ENCODE measurements at places on chromosomes 3 and 15. TPM values are rescaled to one million over a fixed set of nuclear protein-coding genes. Genes with fewer than 3 reads are reported as not detected.

FAM107A gene
- total RNA-seq = 9.2 TPM

DNA sequence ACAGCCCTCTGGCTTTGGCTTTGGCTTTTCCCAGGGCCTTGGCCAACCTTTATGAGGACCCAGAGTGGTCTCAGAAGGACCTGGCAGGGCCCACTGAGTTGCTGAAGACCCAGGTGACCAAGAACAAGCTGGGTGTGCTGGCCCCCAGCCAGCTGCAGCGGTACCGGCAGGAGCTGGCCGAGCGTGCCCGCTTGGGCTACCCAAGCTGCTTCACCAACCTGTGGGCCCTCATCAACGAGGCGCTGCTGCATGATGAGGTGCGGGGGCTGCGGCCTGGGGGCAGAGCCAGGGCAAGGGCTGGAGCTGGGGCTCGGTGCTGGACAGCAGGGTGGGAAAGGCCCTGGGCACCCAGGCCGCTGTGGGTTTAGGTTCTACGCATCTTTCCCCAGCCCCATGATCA is 6.2 kb downstream of the PLA2G4B start:
- no peak for DNase-seq

DNA sequence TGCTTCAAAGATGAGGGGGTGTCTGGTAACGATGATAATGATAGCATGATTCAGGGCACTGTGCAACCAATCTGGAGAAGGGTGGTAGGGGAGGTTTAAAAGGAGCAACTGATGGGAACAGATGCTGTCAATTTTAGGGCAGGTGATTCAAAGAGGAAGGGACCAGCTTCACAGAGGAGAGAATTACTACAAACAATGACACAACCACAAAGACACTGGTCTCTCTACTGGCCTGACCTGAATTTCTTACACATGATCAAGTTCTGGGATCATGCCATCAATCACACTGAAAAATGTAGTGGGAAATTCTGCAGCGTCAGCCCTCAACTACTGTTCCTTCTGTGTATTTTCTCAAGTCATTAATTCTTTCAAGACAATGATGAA is 2.6 kb upstream of the CDV3 start:
- DNase-seq = no peak

CHL1 gene
- total RNA-seq = 45.3 TPM

GCNT3 gene
- total RNA-seq = not detected

DNA sequence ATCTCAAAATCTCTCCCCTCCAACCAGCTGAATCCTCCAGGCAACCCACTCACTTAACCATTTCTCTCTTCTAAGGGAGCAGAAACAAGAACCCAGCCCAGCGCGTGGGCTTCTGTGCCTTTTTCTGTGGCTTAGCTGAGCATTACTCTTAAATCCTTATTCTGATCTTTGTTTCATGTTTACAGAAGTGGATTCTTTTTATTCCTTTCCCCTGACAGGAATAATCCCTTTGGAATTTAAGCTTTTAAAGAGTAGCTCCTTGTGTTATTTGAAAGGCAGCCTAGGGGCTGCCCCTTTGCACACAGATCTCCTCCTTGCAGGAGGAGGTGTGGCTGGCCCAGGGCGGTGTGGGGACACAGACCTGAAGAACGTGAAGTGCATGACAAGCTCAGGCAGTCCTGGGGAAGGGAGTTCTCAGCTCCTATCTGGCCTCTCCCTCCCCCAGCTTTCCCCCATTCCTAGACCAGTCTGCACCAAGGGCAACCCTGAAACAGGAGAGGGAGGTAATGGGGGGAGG is 77.1 kb upstream of the UBE2E1 start:
- DNase-seq = no peak

GRCh38 chr3:72659188-72659587 is 189.1 kb downstream of the SHQ1 start:
- no peak for DNase-seq

DNA sequence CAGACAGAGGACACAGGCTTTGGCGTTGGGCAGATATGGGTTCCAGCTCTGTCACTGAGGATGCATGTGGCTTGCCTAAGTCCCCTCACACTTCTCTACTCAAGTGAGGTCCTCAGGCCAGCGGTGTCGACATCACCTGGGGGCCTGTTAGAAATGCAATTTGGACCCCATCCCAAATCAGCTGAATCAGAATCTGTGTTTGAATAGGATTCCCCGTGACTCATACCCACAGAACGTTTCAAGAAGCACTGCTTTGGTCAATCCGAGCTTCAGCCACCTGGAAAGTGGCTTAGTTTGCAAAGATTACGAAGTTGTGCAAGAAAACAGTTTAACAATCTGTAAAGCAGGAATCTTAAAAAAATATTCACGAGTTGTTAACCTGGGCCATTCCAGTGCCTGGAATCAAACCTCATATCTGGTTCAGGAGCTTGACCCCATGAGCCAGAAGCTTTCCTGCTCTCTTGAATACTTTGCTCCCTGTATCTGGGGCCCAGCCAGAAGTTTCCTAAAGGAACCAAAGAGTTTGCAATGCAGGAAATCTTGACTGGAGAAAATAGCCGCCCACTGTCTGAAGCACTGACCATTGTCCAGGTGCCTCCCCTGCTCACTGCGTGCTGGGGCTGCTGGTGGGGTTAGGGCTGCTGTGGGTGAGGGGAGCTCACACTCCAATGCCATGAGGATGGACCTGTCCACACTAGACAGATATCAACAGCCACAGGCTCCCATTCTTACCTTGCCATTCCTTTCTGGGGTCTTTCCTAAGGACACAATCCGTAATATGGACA is 208.5 kb upstream of the LINGO1 start:
- DNase-seq = no peak

DNA sequence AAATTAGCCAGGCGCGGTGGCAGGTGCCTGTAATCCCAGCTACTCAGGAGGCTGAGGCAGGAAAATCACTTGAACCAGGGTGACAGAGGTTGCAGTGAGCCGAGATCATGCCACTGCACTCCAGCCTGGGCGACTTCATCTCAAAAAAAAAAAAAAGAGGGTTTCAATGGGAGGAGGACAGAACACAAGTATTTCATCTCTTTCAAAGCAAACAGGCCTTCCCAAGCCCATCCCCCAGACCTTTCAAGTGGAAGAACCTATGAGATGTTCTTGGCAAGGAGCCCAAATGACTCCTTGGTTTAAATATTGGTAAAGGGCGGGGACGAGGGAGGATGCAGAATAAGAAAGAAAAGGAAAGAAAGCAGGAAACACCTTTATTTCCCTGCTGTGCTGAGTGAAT is 62.2 kb upstream of the MCF2L2 start:
- peak; percentile 21 for DNase-seq

DNA sequence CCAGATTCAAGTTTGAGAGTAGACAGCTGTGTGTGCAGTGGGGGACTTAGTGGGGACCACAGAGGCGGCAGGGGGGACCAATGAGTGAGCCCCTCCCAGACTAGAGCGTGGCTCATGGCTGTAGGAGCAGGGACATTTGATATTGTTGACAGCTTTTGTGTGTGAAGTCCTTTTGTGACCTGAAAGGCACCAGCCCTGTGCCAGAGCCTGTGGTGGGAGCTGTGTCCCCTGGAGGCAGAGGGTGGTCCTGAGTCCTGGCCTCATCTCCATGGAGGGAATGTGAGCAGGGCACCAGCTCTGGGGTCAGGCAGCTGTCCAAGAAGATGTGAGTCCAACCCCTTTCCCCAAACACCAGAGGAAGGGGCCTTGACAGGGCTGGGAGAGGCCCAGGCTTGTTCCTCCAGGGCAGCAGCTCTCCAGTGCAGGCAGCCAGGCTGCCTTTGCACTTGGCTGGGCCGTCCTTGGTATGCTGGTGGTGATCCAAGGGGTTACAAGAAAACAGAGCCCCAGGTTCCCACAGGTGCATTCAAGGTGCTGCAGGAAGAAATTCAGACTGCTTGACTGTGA is 10.1 kb upstream of the C3orf22 start:
- no peak for DNase-seq

PLCH1 gene
- total RNA-seq = 0.61 TPM

SAMMSON gene
- 0.26 TPM for total RNA-seq

MEIS2 gene
- 17.3 TPM for total RNA-seq

DNA sequence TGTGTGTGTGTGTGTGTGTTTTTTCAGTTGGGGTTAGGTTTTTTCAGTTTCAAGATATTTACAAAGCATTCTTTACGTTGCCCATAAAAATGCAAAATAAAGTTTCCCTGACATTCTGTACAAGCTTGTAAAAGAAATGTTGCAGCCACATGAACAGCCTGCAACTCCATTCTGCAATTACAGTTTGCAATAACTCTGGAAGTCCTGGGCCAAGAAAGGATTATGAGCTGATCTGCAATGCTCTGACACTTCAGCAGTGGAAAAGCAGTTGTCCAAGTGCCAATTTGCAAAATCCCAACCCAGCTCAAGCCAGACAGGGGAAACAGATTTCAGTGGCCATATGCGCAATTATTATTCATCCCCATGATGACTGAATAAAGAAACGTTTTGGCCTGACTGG is 322.1 kb downstream of the MEX3B start:
- peak; percentile 43 for DNase-seq

DNA sequence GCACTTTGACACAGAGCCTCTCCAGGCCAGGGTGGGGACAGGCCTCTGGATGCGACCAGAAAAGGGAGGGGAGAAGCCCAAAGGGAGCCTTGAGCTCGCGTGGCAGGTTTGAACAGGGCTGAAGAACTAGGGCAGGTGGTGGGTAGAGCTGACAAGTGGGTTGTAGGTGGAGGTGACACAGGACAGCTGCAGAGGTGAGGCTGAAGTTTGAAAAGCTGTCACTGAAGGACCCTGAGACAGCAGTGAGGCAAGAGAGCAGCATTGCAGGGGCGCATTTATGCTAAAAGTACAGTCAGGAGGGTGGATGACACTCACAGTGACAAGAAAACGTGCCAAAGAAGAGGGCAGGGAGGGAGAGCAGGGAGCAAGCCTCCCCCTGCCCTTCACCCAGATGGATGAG is 21.8 kb upstream of the EPB42 start:
- DNase-seq = peak; percentile 69

DNA sequence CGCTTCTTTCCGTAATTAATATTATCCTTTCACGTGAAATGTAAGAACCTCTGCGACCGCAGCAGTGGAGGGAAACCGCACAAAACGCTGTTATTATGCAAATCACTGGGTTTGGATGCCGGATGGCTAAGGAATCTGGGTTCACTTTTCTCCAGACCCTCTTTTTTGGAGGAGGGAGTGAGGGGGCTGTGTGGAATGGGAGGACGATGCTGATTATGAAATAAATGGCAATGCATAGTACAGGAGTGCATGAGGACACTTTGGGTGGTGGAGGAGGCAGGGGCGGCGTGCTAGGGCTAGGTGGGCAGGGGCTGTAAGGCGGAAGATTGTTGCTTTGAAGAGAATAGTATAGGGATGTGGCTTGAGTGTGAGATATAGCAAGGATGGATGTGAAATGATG is 1.8 kb downstream of the CADM2 start:
- no peak for DNase-seq

CCDC32 gene
- total RNA-seq = 9.4 TPM

DNA sequence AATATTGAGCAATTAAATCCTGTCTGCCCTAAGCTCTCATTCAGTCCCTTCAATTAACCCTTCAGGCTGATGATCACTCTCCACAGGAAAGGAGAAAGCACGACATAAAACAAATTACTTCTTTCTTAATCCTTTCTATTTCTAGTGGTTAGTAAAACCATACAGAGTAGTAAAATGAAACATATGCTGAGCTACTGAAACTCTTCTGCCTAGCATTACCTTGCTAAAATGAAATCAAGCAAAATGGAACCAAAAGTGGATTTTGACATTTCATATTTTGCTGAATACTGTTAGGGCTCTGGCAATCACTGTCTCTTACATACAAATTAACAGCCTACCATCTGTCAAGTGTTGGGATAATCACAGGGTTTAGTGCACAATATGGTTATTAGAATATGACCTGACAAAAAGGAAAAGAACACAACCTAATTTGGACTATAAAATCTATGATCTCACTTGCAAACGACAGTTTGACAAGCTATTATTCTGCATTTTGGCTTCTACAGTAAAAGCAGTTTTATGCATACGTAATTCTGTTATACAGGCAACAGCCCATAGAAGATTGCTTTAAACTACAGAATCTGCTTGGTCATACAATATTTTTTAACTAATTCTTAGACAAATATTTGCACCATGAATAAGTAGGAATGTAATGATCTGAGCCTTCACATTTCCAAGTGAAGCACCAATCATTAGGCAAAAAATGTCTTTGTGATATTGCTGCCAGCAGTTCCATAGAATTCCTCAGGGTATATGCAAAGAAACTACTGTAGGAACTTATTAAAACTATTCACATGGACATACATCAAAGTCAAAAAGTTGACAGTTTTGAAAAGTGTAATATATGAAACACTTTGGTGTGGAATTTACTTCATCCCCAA is 105.0 kb downstream of the FHIT start:
- no peak for DNase-seq

DNA sequence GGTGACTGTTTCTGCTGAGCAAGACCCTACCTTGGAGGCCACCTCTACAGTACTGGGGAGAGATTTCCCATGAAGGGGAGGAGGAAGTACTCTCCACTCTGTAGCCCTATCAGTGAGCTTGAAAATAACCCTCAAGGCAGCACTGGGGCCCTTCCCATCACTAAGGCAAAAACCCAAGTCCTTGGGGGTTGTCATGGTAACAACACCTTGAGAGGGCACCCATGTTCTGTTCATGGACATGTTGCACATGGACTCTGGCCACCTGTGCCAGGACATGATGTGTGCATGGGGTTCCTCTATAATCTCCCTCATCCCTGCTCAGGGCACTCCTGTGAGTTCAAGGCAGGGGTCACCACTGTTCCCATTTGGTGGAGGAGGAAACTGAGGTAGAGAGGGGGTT is 10.9 kb upstream of the CDC25A start:
- DNase-seq = peak; percentile 25

GRCh38 chr15:89430530-89431341 is 65.6 kb downstream of the RHCG start:
- DNase-seq = peak; percentile 81

DNA sequence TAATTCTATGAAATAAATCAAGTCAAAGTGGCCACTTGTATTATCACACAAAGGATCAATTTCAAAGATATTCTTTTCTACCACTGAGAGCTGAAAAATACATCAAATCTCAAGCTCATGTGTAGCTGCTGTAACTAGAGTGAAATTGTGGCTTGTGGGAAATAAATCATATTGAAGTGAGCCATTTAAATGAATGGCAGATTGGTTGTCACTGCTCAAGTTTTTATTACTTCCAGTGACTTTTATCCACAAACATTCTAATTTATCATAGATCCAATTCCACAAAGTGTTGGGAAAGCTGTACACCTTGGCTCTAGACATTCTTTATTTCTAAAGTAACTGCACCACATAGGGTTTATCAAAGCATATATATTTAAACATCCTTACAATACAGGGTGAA is 285.4 kb downstream of the CNTN3 start:
- no peak for DNase-seq

- no peak for DNase-seq
Observed at GRCh38 chr3:103499967-103500366, 1065.2 kb downstream of the ZPLD1 start.

CFAP91 gene
- total RNA-seq = 1.3 TPM

DNA sequence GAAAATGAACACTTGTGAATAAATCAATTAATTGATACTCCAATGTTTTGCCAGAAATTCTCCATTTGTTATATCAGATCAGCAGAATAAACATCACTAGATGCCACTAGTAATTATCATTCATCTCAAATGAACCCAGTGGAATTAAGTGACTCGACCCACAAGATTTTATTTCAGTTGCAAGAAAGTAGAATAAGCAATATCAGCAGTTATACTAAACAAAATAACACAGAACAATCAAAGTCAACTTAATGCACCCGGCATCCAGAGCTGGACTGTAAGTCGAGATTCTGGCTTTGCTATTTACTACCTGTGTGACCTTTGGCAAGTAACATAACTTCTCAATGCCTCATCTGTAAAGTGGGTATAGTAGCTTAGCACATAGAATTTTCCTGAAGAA is 256.5 kb downstream of the MEIS2 start:
- no peak for DNase-seq
